ENCODE measurements at places on chromosomes 1 and 21. TPM values are rescaled to one million over a fixed set of nuclear protein-coding genes. Genes with fewer than 3 reads are reported as not detected.

GRCh38 chr1:228647523-228648444, 87.5 kb upstream of the RHOU start:
- DNase-seq, result peak; percentile 36

GRCh38 chr1:27476237-27476636, 13.7 kb downstream of the WASF2 start:
- DNase-seq, result no peak

The DNAJC8 gene
- total RNA-seq, result 112 TPM

GRCh38 chr1:217747156-217747769, 116.1 kb downstream of the SPATA17 start:
- DNase-seq, result peak; percentile 41

The EFCAB7 gene
- 4.1 TPM for total RNA-seq

DNA sequence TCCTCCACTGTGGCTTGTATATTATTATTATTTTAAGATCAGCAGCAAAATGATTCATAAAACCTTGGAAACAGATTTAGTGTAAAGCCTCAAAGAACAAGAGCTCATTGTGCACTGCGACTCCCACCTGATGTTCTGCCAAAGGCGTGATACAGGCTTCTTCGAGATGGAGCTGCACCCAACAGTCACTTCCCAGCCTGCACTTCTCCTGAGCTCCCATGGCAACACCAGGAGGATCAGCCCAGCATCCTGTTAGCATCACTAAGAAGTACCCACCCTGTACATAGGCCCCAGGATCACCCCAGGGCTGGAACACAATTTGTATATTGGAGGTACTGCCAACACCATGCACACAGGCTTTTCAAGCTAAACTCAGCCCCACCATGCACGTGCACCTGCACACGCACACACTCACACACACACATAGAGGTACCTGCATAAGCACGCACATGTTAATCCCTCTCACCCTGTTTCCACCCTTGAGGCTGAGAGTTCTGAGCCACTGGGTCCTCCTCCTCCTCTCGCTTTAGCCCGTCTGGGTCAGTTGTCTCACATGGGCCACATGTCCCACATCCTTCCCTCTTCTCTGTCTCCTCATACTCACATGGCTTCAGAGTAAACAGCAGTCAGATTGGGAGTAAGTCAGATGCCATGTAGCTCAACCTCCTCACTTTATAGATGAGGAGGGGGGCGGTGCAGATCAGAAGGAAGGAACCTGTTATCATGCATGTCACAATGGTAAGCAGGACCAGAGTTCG, 281.9 kb upstream of the POU3F1 start:
- DNase-seq, result no peak

All from HFFc6 (cell line).